H4 (cell line): ENCODE measurements at places on chromosomes 6 and 20. TPM values are rescaled to one million over a fixed set of nuclear protein-coding genes. Genes with fewer than 3 reads are reported as not detected.
A peak's percentile ranks its signal among the peaks of the same experiment; 100 is the strongest.

GRCh38 chr20:51579137-51579536, 36.6 kb upstream of the NFATC2 start:
- peak; percentile 47 for DNase-seq

- no peak for DNase-seq
These were observed 63.0 kb downstream of the FAM229B start for GRCh38 chr6:112150363-112150762.

- no peak for DNase-seq
These were observed 44.5 kb downstream of the PXDC1 start for GRCh38 chr6:3707024-3707423.

GRCh38 chr20:19903168-19903811, 113.9 kb upstream of the NAA20 start:
- DNase-seq, result peak; percentile 88

- DNase-seq, result no peak
These were observed 174.1 kb downstream of the COL21A1 start for GRCh38 chr6:56073315-56073714.

DNA sequence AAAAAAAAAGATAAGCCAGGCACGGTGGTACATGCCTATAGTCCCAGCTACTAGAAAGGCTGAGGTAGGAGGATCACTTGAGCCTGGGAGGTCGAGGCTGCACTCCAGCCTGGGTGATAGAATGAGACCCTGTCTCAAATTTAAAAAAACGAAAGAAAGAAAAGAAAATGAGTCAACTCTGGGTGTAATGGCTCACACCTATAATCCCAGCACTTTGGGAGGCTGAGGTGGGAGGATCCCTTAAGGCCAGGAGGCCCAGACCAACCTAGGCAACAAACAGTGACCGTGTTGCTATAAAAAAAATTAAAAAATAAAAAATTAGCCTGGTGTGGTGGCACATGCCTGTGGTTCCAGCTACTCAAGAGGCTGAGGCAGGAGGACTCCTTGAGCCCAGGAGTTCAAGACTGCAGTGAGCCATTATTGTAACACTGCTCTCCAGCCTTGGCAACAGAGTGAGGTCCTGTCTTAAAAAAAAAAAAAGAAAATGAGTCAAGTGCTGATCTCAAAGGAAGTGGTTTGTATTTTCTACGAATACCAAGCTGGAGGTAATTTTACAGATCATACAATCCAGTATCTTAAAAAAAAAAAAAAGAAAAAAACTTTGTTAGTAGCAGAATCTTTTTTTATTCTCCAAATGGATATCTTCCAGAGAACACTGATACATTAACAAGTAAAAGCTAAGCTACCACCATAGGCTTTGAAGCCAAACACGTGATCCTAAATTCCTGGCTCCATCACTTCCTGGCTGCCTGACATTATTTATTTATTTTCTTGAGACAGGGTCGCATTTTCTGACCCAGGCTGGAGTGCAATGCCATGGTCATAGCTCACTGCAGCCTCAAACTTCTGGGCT, 5.7 kb downstream of the COMMD7 start:
- DNase-seq, result peak; percentile 50

- no peak for DNase-seq
These were observed 23.8 kb downstream of the TFB1M start for GRCh38 chr6:155290491-155290890.

GRCh38 chr6:147821295-147821897, 312.9 kb downstream of the SAMD5 start:
- no peak for DNase-seq

DNA sequence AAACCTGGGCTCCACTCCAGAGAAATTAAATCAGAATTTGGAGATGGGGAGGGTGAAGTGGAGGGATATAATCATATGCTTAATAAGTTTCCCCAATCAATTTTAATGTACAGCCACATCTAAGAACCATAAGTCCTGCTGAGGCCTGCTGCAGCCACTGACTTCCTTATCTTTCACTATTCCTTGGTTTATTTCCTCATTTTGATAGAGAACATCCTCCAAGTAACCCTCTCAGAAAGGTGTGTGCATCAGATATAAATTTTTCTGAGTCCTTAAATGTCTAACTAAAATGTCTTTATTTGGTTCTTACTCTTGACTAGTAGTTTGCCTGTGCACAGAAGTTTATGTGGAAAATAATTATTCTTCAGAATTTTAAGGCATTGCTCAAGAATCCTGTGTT, 23.7 kb upstream of the SIRT5 start:
- no peak for DNase-seq

- no peak for DNase-seq
These were observed 226.6 kb downstream of the HACE1 start for GRCh38 chr6:104633125-104633524.

Gene TCP11
- 0.14 TPM in 1 of 2 replicates, not detected in the other for total RNA-seq

Gene TSHZ2
- total RNA-seq, result 0.33 and 1.4 TPM in 2 replicates

Gene BNIP5
- total RNA-seq, result not detected in 2 replicates

Gene QRSL1
- total RNA-seq, result 5.9 and 8.2 TPM in 2 replicates

Gene TXLNB
- 0.04 and 0.18 TPM in 2 replicates for total RNA-seq
